ENCODE measurements at places on chromosomes 11 and 22.

GRCh38 chr11:61617515-61617914 lies 36.6 kb upstream of the SYT7 start:
- no peak for DNase-seq

- DNase-seq, result peak; percentile 45
Measured at GRCh38 chr11:66346476-66347424, 679 bp downstream of the B4GAT1 start.

DNA sequence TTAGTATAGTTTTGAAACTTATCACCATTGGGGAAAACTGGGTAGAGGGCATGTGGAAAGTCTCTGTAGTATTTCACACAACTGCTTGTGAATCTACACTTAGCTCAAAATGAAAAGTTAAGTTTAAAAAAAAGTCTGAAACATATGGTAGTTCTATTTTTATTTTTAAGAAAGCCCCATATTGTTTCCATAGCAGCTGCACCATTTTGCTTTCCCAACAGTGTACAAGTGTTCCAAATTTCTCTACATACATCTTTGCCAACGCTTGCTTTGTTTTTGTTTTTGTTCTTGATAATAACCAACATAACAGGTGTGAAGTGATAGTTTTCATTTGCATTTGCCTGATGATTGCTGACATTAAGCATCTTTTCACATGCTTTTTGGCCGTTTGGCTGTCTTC lies 445.2 kb downstream of the FAM181B start:
- no peak for DNase-seq

DNA sequence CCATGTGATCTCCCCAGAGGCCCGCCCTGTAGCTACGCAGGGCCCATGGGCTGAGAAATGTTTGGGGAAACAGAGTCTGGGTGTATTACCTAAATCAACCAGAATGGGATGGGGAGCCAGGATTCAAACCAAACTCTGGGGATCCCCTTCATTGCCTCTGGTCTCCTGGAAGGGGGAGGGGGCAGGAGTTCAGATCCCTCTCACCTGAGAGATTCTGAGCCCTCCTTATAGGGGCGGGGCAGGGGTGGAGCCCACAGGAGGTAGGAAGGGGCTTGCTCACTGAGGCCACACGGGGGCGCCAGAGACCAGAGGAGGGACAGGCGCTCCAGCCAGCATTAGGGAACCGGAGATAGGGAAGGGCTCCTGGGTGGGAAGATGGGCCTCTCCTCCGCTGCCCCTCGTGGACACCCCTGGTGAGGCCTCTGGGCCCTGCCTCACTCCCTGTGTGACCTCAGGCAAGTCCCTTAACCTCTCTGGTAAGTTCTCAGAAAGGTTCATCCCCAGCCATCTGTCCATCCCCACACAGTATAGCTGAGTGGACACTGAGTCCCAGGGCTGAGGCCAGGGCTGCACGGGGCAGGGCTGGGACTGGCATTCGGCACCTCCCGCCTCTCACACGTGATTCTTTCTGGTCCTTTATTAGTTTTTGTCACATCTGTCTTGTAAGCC lies 2.7 kb upstream of the CDC42BPG start:
- peak; percentile 95 for DNase-seq

- DNase-seq, result no peak
Measured at GRCh38 chr11:11769362-11769761, 72.4 kb upstream of the USP47 start.

- DNase-seq, result no peak
Measured at GRCh38 chr11:30798547-30799236, 212.5 kb upstream of the MPPED2 start.
